NB4 (cell line): ENCODE measurements at places on chromosomes 3 and 15.
A peak's percentile ranks its signal among the peaks of the same experiment; 100 is the strongest.

DNA sequence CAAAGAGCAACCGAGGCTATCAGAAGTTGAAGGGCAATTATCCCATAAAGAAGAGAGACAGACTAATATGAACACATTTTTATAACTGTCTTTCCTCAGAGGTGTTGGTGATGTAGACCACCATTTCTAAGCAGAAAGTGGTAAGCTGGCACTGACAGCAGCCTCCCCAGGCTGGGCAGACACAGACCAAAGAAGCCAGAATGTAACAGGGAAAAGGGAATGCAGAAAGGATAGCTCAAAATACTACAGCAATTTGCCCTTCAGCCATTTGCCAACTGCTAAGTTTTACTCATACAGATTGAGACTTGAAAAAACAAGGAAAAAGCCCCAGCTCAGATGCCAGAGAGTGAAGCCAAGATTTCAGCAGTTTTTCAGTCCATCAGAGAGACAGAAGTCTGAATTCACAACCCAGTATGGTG lies 73.5 kb upstream of the ABI3BP start:
- no peak for DNase-seq

- DNase-seq = no peak
Observed at GRCh38 chr15:71192816-71193215, 77.5 kb downstream of the THSD4 start.

GRCh38 chr3:124777762-124778470 lies 47.7 kb downstream of the UMPS start:
- no peak for DNase-seq

- DNase-seq = no peak
Observed at GRCh38 chr3:35537265-35537664, 102.1 kb upstream of the ARPP21 start.

DNA sequence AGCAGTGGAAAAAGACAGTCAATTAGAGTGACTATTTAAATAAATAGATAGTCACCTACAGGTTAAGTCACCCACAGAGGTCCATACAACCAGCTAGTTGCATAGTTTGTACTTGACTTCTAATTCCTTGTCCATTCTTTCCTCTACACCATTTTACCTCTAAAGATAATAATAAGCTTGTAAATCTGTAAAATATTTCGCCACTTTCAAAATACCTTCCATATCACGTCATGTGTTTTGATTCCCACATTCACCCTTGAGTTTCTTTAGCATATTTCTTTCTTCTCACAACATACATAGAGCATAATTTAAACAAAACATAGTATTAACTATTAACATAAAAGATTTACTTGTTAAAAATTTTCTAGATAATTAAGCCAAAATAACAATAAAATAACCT lies 689.6 kb downstream of the MECOM start:
- no peak for DNase-seq

GRCh38 chr3:7745711-7746110 lies 755.9 kb upstream of the LMCD1 start:
- no peak for DNase-seq

GRCh38 chr3:197758512-197758911 lies 8.8 kb downstream of the FYTTD1 start:
- DNase-seq = no peak

- DNase-seq = no peak
Observed at GRCh38 chr3:103554451-103554850, 1119.6 kb downstream of the ZPLD1 start.

GRCh38 chr3:157376603-157377300 lies 59.9 kb upstream of the PTX3 start:
- no peak for DNase-seq

- no peak for DNase-seq
Observed at GRCh38 chr3:43994657-43995546, 246.8 kb upstream of the TOPAZ1 start.

DNA sequence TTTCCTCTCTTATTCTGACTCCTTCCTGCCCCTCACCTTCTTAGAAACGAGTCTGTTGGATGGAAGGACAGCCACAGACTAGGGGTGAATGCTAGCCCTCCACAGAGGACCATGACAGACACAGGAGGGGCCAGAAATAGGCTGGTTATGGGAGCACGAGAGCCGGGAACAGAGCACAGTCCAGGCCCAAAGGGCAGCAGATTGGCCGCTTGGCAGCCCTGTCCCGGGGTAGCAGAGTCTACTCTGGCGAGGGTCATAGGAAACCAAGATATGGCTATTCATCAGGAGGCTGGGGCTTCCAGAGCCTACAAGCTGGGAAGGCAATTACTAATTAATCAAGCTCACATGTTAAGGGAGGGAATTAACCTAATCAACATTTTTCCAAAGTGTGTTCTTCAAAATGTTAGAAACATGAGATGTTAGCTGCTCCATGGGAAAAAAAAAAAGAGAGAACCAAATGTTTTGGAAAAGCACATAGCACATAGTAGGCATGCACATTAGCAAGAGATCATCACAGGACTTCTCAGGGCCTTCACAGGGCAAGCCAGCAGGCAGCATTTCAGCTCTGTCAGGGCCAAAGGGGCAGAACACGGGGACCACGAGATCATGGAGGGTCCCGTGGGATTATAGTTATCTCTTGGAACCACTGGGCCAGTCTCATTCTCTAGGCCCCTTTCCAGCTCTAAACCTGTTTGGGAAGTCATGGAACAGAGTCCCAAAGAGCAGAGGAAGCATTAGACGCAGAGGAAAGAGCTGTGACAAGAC lies 13.3 kb downstream of the SEMA3G start:
- no peak for DNase-seq

DNA sequence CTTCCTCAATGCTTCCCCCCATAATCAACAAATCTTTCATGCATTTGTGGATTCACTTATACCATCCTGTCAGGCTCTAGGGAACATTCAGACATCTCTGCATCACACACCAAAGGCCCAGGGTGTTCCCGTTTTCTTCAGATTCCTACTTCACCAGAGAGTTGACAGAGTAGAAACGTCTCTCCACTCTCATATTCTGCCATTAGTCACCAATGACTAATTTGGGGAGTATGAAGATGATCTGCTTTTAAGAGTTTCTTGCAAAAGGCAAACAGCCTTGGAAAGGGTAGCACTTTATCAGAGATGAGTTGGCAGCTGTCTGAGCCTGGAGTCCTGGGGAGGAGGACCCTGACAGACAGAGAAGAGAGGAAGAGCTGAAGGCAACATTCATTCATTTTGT lies 55.8 kb upstream of the DGKG start:
- peak; percentile 29 for DNase-seq

DNA sequence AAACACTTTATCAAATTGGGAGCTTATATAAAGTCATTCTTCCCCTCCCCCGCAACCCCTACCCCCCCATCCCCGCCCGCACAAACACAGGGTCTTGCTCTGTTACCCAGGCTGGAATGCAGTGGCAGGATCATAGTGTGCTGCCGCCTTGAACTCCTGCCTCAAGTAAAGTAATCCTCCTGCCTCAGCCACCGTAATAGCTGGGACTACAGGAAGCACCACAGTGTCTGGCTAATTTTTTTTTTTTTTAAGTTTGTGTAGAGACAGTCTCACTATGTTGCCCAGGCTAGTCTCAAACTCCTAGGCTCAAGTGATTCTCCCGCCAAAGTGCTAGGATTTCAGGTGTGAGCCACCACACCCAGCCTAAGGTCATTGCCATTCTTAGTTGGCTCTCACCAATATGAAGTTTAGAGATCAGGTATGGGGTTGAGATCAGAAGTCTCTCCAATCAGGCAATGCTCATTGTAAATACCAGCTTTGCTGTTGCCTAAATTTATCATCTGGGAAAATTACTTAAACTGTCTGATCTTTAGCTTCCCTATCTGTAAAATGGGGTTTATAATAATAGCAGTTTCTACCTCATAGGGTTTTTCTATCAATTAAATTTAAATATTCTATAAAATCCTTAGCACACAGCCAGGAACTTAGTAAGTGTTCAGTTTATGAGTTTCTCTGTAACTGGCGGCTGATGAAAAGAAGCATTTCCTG lies 60.3 kb downstream of the TGFBR2 start:
- DNase-seq = no peak

DNA sequence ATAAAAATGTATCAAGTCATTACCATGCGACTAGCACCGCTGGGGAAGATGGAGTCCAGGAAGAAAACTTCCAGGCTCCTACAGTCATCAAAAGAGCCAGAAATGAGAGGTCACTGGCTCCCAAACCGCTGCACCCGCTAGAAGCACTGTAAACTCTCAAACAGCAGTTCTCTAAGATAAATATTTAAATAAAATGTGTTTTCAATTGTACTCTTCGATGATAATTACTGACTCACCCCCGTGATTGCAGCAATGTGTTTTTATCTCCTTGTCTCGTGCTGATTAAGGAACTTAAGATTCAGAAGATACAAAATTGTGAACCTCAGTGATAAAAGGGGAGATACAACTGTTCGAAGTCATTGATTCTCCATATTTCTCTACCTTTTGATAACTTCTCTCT lies 45.8 kb upstream of the FOXP1 start:
- DNase-seq = no peak

DNA sequence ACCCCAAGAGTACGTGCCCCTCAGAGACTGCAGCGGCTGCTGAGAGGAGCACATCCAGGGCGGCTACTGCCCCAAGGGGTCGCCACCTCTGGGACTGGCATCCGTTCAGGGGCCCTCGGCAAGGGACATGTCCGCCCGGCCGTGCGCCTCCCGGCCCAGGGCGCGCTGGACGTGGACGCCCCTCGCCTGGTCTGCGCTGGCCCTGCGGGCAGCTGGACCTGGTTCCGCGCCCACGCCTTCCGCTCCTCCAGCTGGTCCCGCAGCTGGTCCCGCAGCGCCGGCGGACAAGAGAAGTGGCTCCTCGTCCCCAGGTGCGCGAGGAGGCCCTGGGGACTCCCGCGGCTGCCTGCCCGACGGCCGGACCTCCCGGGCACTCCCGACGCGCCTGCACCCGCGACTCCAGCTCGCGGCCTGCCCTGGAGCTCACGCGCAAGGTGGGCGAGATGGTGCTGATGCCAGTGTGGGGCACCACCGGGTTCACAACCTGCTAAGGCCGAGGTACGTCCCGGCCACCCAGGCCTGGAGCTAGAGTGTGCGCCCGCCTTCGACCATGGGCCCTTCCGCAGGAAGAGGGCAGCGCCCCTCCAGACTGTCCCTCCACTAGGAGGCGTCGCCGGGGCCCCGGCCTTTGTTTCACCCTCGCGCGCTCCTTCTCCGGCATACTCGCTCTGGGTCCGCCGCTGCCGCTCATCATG lies 14.4 kb upstream of the GP9 start:
- DNase-seq = no peak
